ENCODE measurements at places on chromosomes 3 and 15. TPM values are rescaled to one million over a fixed set of nuclear protein-coding genes. Genes with fewer than 3 reads are reported as not detected.
A peak's percentile ranks its signal among the peaks of the same experiment; 100 is the strongest.

- no peak for DNase-seq
- H3K36me3 ChIP-seq, result no peaks in the 10 kb centered on the region
- H3K27me3 ChIP-seq, result no peaks in the 10 kb centered on the region
- no peak overlapping the region for H3K27ac ChIP-seq
- peaks cover 12% of the 10 kb centered on the region for H3K4me1 ChIP-seq
These were observed 83.8 kb upstream of the ROPN1 start for GRCh38 chr3:124075753-124076152.

- no peak for DNase-seq
- no peaks in the 10 kb centered on the region for H3K27me3 ChIP-seq
- H3K4me3 ChIP-seq, result no peak overlapping the region
- H3K4me1 ChIP-seq, result peaks cover 21% of the 10 kb centered on the region
- H3K36me3 ChIP-seq, result peaks cover 2% of the 10 kb centered on the region
These were observed 2.2 kb upstream of the MFGE8 start for GRCh38 chr15:88915354-88915753.

GRCh38 chr3:174810254-174810653, 48.9 kb upstream of the NAALADL2 start:
- DNase-seq, result no peak
- H3K4me3 ChIP-seq, result no peak overlapping the region
- H3K27me3 ChIP-seq, result no peaks in the 10 kb centered on the region
- no peak overlapping the region for H3K27ac ChIP-seq
- H3K4me1 ChIP-seq, result no peaks in the 10 kb centered on the region

Gene SHC4
- 8.8 TPM for polyA plus RNA-seq

- H3K4me3 ChIP-seq, result no peak overlapping the region
- no peak for DNase-seq
- H3K4me1 ChIP-seq, result no peaks in the 10 kb centered on the region
- no peaks in the 10 kb centered on the region for H3K27me3 ChIP-seq
- H3K36me3 ChIP-seq, result no peaks in the 10 kb centered on the region
- no peak overlapping the region for H3K27ac ChIP-seq
These were observed 678.1 kb upstream of the DPPA4 start for GRCh38 chr3:110015231-110015963.

Gene RNF168
- 13.5 TPM for polyA plus RNA-seq

- H3K36me3 ChIP-seq, result peaks cover 33% of the 10 kb centered on the region
- no peak overlapping the region for H3K4me3 ChIP-seq
- H3K27ac ChIP-seq, result no peak overlapping the region
- DNase-seq, result no peak
These were observed 25.6 kb downstream of the LYSMD4 start for GRCh38 chr15:99707473-99708270.

GRCh38 chr3:179957264-179957845, 79.4 kb downstream of the PEX5L start:
- H3K27me3 ChIP-seq, result no peaks in the 10 kb centered on the region
- H3K27ac ChIP-seq, result no peak overlapping the region
- no peak overlapping the region for H3K4me3 ChIP-seq
- no peaks in the 10 kb centered on the region for H3K36me3 ChIP-seq
- no peak for DNase-seq

- no peak overlapping the region for H3K4me3 ChIP-seq
- no peaks in the 10 kb centered on the region for H3K27me3 ChIP-seq
- H3K27ac ChIP-seq, result no peak overlapping the region
- no peak for DNase-seq
- H3K36me3 ChIP-seq, result no peaks in the 10 kb centered on the region
- H3K4me1 ChIP-seq, result no peaks in the 10 kb centered on the region
These were observed 576.9 kb upstream of the NECTIN3 start for GRCh38 chr3:110494728-110495127.

DNA sequence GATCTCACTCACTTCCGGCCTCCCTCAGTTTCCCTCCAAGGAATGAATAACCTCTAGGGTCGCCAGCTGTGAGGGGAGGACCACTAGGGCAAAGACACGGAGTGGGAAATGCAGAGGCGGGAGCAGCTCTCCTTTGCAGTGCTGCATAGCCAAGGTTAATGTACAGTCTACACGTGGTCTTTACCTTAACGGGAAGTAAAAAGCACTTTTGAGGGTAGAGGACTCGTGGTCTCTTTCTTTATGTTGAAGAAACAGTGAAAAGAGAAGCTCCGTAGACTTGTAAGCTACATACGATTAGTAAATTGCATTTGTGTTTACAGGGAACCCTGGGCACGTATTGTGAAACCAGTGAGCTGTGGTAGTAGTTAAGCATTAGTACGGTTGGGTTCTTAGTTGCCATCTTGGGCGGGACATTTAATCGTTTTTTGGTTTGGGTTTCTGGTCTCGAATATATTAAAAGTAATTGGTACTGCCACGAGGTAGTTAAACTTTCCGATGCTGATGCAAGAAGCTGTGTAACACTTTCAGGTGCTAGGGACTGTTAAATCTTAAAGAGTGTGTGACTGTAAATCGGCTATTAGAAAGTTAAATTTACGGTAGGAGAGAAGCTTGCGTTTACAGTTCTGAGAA, 828 bp downstream of the U2SURP start:
- DNase-seq, result no peak
- peak overlapping the region; percentile 99 for H3K4me3 ChIP-seq
- peak overlapping the region; percentile 99 for H3K27ac ChIP-seq

GRCh38 chr3:158109295-158109803, 540 bp upstream of the RSRC1 start:
- DNase-seq, result no peak
- H3K27me3 ChIP-seq, result peaks cover 53% of the 10 kb centered on the region
- no peak overlapping the region for H3K27ac ChIP-seq
- H3K4me1 ChIP-seq, result peaks cover 28% of the 10 kb centered on the region
- H3K36me3 ChIP-seq, result peaks cover 2% of the 10 kb centered on the region

GRCh38 chr15:57485869-57486268, 105.8 kb upstream of the MYZAP start:
- H3K27ac ChIP-seq, result no peak overlapping the region
- H3K27me3 ChIP-seq, result no peaks in the 10 kb centered on the region
- H3K36me3 ChIP-seq, result no peaks in the 10 kb centered on the region
- no peaks in the 10 kb centered on the region for H3K4me1 ChIP-seq
- DNase-seq, result no peak

DNA sequence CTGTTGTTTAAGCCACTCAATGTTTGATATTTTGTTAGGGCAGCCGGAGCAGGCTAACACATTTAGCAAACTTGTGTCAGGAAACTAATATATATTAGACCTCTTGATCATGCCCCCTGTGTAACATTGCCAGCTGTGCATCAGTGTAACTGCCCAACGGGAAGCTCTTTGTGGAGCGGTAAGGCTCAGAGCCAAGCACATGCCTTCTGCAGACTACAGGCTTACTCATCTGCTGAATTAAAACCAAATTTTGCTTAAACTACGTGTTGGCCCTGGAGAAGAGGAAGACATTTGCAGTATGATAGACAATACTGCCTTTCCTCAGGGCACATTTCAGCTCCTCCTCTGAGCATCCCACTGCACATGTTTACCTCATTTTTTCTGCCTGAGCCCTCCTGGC, 50.5 kb upstream of the KCNMB2 start:
- H3K27me3 ChIP-seq, result no peaks in the 10 kb centered on the region
- H3K4me1 ChIP-seq, result no peaks in the 10 kb centered on the region
- H3K27ac ChIP-seq, result no peak overlapping the region

Gene PP2D1
- polyA plus RNA-seq, result 0.44 TPM

DNA sequence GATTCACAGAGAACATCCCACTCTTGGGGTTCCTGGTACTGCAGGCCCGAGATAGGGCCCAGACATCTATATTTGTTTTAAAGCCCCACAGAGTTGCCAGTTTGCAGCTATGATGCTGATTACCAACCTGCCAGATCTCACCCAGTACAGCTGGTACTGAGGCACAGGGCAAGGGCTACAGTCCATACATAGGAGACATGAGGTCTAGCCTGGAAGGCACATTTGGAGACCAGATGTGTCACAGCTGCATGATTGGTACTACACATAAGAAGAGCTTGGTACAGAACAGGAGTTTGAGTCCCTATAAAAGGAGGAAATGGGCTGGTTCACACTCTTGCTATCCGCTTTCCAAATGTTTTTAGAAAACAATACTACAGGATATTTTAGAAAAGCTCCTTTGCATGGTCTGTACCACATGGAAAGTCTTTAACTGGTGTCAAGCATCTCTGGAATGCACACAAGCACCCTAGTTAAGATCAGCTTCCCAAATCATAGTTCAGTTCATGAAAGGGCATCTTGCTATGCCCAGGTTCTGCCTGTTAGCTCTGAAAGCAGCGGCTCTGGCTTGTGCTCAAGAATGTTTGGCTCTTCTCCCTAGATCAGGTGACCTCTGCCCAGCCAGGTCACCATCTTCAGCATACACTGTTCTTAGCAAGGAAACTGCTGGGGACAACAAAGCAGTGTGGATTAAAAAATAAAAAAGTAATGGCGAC, 20.6 kb downstream of the MTMR14 start:
- no peak overlapping the region for H3K4me3 ChIP-seq
- no peaks in the 10 kb centered on the region for H3K27me3 ChIP-seq
- no peak for DNase-seq
- H3K4me1 ChIP-seq, result no peaks in the 10 kb centered on the region
- H3K36me3 ChIP-seq, result peaks cover 58% of the 10 kb centered on the region

Gene DUOXA2
- polyA plus RNA-seq, result 0.11 TPM

GRCh38 chr3:114089675-114090074, 33.1 kb downstream of the QTRT2 start:
- H3K27ac ChIP-seq, result no peak overlapping the region
- no peak for DNase-seq
- H3K36me3 ChIP-seq, result peaks cover 10% of the 10 kb centered on the region
- no peak overlapping the region for H3K4me3 ChIP-seq
- H3K27me3 ChIP-seq, result no peaks in the 10 kb centered on the region

DNA sequence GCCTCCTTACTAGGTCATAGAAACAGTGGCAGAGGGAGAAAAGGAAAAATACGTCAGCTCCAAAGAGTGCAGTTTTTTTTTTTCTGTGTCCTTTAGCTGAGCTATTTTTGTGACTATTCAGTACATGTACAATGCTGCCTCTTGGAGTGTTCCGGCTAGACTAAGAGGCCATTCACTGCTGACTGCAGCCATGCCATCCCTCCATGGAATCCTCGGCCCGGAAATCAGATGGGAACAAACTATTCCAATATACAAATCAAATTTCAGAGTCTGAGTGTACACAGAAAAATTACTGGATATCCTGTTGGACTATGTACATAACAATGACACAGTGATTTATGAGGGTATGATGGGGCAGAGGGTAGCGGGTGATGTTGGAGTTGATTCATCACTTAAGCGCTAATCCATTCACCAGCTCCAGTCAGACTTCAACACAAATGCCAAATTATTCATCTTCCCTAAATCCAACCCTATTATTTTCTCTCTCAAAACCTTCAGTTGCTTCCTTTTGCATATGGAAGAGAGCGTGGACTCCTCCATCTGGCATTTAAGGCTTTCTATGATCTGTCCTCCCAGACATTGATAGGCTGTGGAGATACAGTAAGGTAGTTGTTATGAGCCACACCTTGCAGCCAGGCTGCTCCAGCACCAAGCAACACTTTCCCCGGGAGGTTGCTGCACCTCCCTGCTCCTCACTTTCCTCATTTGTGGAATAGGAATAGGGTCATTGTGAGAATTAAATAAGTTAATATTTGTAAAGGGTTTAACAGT, 109.1 kb downstream of the LPP start:
- H3K36me3 ChIP-seq, result no peaks in the 10 kb centered on the region
- peaks cover 9% of the 10 kb centered on the region for H3K4me1 ChIP-seq
- H3K4me3 ChIP-seq, result no peak overlapping the region
- peak overlapping the region; percentile 64 for H3K27ac ChIP-seq

Gene GOLGA6L6
- 0.06 TPM for polyA plus RNA-seq

Gene PCSK6
- polyA plus RNA-seq, result 8.6 TPM

DNA sequence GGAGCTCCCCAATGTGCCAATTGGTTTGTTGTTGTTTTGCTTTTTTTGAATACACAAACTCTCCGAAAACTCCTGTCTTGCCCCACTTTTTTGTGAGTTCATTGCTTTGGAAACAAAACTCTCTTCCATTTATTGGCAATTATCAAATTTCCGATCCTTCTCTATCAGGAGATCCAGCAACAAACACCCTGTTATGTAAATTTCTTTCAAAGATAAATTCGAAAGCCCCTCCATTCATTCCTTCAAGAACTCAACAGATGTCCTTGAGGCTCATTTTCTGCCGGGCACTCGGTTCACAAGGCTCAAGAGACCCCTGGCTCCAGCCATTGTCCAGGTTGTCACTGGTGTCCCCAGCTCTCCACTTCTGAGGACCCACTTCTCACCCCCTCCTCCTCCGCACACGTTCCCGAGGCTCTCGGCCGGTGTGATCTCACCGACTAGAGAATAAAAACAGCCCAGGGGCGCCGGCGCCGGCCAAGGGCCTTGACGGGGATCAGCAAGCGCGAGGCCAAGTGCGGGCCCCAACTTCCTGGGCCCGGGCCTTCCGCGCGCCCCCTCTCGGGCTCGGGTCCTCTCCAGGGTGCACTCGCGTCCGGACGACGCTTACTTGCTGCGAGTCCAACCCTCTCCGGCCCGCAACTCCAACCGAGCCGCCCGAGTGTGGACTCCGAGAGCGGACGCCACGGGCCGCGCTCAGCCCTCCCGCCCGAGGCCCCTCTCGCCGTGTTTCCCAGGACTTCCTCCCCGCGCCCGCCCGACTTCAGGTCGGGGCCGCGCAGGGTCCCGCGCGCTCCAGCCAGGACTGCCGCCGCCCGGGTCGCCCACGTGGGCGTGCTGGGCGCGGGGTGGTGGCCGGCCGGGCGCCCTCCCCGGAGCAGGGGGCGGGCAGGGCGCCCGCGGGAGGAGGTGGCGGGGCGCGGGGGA, 533 bp upstream of the SMAD3 start:
- no peak for DNase-seq
- no peaks in the 10 kb centered on the region for H3K36me3 ChIP-seq
- peak overlapping the region; percentile 39 for H3K4me3 ChIP-seq
- peak overlapping the region; percentile 54 for H3K27ac ChIP-seq
- peaks cover 6% of the 10 kb centered on the region for H3K27me3 ChIP-seq

DNA sequence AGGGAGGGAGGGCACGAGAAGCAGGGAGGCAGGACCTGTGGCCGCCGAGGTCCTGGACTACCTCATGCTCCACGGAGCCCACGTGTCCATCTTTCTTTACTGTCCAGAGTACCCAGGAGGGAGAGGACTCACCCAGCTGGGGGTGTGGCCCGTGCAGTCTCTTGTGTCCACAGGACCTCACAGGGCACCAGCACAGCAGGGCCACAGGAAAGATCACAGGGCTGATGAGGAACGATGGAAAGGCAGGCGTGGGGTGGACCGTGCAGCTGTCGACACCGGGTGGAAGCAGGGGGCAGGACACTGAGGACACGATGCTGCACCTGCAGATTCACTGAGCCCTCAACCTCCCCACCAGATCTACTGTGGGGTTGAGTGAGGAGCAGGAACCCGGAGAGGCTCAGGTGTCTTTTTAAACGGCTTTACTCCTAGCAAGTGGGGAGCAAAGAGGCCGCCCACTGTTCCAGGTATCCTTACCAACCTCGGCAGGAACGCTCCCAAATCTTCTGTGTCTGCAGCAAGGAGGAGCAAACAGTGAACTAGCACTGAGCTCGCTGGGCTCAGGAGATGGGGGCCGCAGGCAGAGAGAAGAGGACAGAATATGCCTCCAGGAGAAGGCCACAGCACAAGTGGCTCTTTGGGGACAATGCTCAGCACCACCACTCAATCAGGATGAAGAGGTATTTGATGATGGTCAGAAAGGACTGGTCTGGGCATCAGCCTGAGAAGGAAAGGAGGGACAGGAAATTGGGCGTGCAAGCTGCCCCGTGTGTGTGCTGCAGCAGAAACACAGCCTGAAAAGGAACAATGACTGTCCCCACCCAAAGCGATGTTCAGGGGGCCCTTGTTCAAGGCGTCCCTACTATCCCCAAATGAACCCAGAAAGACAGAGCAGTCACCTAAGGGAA, 198.8 kb downstream of the XXYLT1 start:
- no peaks in the 10 kb centered on the region for H3K27me3 ChIP-seq
- peaks cover 11% of the 10 kb centered on the region for H3K4me1 ChIP-seq
- DNase-seq, result no peak
- peaks cover 31% of the 10 kb centered on the region for H3K36me3 ChIP-seq
- H3K4me3 ChIP-seq, result no peak overlapping the region
